Stimulated activated CD8-positive, alpha-beta memory T cell treated with anti-CD3 and anti-CD28 coated beads, Interleukin-15, amount 100 ng/mL, for 4 hours (primary cell): ENCODE measurements at places on chromosomes 12 and 14.

DNA sequence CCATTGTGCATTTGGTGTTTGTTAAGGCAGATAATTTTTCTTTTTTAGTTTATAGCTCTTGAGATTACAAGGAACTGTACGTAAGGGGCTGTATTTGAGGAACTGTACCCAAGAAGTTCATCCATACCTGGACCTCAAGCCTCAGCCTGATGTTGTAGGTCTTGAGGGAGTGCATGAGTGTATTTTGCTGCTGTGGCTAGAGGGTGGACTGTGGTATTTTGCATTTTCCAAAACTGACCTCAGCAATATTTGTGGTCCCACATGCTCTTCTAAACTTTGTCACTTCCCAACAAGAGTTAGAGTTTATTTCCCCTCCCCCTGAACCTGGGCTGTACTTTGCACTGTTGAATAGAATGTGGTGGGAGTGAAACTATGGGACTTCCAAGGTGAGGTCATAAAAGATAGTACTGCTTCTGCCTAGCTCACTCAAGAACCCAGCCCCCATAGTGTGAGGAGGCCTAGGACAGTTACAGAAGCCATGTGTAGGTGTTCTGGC is 42.2 kb upstream of the FBXO33 start:
- no peak for DNase-seq

DNA sequence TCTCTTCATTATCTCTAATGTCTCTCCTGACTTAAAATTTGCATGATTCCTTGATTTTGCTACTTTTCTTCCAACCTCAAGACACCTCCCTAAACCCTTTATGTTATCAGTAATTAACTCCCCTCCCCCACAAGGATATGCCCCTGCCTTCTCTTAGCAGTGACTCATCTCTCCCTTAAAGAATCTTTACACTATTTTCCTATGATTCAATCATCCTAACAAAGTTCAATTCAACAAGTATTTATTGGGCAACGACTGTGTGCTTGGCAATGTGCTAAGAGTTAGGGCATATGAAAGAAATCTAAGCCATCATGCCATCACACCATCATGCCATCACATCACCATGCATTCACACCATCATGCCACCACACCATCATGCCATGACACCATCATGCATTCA is 80.1 kb downstream of the ANO2 start:
- DNase-seq = no peak

DNA sequence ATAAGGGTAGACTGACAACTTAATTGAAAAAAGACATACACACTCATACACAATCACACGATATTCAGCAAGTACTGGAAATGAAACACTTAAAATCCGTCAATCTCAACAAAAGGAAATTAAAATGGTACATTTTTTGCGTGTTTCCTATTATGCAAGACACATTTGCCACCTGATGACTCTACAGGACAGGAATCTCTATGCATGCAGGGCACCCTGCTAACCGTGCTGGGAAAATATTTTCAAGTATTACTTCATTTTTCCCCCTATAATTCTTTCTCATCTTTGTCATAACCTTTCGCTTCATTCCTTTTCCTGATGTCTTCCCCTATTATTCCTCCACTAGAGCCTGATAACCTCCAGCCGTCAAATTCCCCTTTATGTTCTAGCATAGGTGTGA is 150.2 kb downstream of the TMEM132D start:
- no peak for DNase-seq

DNA sequence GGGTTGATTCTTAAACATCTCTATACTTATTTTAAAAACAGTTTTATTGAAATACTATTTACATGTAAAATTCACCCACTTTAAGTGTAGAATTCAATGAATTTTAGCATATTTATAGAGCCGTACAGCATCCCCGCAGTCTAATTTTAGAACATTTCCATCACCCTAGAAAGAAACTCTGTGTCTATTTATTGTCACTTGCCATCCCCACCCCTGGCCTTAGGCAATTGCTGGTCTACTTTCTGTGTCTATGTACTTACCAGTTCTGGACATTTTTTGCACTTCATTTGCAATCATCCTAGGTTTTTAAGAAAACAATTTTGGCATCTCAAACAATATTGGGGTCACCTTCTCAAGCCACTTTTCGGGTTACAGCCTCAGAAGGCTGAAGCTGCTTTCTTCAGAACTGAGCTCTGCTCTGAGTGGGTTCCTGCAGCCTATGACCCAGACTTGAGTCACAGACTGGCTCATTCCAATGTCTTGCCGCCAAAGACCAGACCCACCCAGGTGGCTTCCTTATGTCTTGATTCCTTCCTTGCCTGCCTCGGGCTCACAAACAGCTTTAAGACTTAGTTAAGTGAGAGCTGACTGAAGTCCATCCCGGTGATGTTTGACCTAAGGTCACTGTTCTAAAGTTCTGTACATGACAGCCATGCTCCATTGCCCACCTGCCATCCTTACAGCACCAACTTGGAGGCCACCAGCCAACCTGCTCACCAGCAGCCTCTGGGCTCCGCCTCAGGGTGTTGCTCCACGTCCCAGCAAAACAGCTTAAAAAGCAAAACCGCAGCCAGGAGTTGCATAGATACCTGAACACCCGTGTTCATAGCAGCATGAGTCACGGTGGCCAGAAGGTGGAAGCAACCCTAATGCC is 131.5 kb downstream of the CHST11 start:
- DNase-seq = no peak

DNA sequence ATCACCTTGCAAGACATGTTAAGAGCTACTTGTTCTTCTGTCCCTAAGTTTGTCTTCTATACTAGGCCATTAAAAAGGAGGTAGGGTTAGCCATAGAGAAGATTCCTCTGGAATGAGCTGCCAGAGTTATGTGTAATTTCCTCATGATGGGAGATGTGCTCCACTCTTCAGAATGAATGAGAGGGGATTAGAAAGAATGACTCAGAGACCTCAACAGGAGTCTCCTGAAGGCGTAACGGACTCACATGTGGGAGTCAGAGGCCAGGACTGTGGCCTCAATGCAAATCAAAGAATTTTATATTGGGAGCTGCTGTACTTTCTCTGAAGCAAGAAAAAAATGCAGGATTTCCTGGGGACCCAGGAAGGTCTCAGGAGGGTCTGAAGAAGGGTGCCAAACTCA is 87.8 kb upstream of the ATXN7L3B start:
- DNase-seq = no peak

- no peak for DNase-seq
Observed at GRCh38 chr12:67705394-67706370, 57.1 kb downstream of the DYRK2 start.

GRCh38 chr14:96145116-96145864 is 59.3 kb upstream of the BDKRB2 start:
- DNase-seq = no peak

GRCh38 chr12:125330645-125331341 is 265.6 kb downstream of the AACS start:
- no peak for DNase-seq

DNA sequence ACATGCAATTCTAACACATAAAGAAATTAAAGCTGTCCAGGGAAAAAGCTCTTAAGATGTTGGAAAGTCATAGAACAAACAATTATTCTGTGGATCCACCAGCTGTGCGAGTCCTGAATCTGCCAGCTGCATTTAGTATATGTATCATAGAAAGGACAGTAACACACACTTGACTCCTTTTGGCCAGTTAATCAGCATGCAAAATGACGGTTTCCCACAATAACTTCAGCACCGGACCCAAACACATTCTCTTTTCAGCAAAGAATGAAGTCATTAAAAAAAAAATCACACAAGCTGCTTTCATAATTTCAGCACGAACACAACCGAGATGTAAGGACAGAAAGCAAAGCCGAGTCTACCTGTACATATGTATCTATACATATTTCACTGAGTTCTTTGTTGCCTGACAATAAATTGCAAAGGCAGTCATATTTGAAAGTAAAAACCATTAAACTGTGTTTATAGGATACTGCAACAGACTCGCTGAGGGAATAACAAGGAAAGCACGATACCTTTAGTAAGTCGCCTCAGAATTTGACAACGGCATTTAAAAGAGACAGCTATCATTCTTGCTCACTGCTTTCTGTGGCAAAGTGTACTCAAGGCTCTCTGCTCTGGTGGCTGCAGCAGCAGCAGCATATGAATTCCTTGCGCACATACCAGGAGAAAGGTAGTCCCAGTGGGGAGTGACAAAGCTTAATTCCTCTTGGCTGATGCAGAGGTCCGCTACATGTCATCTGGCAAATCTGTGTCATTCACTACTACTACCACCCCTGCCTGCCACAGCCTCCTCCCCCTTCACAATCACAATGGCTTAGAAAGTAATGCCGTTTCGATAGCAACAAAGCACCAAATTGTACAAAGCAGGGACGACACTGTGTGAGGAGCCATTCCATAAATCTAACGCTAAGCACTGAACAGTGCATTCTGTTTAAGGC is at the start of gene GRIP1:
GRIP1 (minus strand) TSS at position 739 of the 938 bp plus-strand sequence; CDS start at position 567, 172 bp downstream.
- no peak for DNase-seq

GRCh38 chr14:50603565-50603964 is 43.6 kb downstream of the ATL1 start:
- DNase-seq = no peak

DNA sequence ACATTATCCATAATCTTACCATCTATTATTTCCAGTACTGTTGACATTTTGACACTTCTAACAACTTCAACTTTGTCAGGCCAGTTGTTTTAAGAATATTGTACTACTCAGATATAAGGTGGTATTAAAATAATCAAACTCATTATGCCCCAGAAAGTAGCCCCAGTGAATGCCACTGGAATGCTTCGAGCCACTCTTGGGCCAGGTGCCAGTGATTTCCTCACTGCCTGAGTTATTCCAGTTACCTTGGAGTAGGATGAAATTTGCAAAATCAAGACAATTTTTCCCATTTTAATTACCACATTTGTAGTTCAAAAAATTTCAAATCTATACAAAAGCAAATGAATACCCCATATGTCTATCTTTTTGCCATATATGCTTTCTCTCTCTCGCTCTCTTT is 9.2 kb downstream of the CIPC start:
- DNase-seq = no peak

- DNase-seq = no peak
Observed at GRCh38 chr12:64480148-64480547, 28.2 kb downstream of the TBK1 start.

- no peak for DNase-seq
Observed at GRCh38 chr14:100816286-100816949, 9.5 kb upstream of the MEG3 start.

DNA sequence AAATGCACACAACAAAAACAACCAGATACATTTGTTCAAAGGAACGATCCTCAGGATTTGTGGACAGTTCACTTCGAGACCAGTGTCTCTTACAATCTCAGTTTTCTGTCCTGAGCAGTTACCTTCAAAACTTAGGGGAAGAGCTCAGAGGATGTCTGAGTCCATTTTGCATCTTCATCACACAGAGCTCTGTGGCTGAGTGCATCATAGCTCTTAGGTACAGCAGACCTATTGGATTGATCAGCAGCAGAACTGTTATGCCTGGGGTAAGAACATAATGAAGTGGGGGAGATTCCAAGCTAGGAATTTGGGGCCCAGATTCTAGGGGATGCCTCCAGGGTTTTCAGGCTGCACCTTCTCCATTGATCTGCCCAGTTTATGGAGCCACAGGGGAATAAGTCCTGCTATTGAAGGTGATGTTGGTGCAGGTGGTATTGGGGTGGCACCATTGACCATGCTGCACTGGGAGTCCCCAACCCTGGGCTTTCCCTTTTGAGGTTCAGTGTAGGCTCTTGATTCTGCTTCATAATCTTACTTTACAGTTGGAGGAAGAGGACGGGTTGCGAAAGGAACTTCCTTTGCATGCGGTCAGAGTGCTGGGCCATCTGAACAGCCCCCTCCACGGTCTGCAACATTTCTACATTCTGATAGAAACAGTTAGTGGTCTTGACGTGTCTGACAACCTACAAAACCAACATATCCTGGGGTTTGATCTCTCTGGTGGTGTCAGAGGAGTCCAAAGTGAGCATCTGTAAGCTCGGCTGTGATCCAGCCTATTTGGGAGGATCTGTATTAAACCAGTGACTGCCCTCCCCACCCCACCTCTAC is 112.8 kb downstream of the CHST11 start:
- DNase-seq = peak; percentile 22

DNA sequence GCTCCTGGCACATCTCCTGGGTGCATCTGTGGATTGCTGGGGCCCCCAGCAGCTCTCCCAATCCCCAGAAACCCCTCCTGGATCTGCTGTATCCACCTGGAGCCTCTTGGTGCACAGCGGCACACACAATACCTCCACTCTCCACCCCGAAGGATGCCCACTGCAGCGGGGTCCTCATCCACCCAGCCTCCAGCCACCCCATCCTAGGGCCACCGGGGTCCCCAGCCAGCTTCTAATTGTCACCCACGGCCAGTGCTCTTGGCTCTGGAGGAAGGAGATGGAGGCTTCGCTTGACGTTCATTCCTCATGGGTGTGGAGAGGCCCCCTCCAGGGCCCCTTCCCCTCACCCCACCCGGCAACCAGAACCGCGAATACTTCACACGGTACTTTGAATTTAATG is 31.6 kb upstream of the TMEM179 start:
- no peak for DNase-seq

GRCh38 chr12:131571827-131572226 is 139.1 kb upstream of the SFSWAP start:
- no peak for DNase-seq

DNA sequence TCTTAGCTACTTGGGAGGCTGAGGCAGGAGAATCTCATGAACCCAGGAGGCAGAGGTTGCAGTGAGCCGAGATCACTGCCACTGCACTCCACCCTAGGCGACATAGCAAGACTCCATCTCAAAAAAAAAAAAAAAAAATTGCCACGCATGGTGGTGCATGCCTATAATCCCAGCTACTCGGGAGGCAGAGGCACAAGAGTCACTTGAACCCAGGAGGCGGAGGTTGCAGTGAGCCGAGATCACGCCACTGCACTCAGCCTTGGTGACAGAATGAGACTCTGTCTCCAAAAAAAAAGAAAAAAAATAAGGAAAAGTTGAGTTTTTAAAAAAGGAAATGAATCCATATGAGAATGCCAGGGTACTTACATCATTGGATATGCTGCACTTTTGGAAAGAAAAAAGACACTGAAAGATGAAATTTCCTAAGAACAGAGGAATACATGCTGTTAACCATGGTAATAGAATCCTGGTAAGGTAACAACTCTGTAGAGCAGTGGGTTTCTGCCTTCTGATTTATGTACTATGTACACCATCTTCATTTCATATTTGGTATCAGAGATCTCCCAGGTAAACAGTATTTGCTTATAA is 222.7 kb downstream of the ERC1 start:
- DNase-seq = no peak

DNA sequence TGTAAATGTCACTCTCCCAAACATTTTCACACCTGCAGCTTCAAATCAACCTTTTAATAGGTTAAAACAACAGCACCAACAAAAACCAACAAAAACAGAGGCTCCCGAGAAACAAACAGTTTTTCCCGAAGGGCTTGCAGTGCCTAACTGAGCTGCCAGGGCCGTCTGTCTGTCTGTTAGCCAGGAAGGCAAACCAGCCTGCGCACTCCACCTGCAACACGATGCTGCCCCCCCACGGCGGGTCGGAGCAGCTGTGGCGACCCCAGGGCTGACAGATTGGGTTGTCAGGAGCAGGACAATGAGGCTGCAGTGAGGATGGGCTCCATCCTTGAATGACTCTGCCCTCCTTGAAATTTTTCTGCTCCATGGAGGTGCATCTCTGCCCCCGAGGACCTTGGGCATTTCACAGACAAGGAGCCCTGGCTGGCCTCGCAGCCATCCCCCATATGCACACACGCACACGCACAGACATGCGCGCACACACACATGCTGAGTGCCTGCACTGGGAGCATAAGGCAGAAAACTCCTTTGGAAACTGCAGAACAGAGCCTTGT is 2.6 kb downstream of the RTL1 start:
- no peak for DNase-seq
